ENCODE measurements at places on chromosomes 2 and 18.

GRCh38 chr18:70288851-70289328 is at the start of gene SOCS6:
SOCS6 (plus strand) TSS chr18:70289045; CDS start chr18:70324669, 35,624 bp downstream.
- peak; percentile 76 for DNase-seq

GRCh38 chr2:224930124-224930523 is 112.1 kb downstream of the DOCK10 start:
- no peak for DNase-seq

DNA sequence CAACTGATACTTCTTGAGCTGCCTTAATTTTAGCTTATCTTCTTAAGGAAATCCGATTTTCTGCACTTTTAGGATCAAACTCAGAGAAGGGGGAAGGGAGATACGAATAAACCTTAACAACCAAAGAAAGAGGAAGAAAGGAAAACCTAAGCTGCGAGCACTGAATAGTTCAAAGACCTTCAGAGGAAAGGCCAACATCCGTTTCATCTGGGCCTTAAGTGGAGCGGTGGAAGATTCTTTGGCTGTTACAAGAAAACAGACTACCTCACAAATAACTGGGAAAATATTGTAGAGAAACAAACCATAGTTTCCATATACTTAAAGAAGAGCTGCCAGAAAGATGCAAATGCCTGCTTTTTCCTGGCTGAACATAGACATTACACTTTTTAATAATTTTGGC is 43.6 kb downstream of the VIT start:
- no peak for DNase-seq

- DNase-seq, result no peak
Observed at GRCh38 chr2:153657651-153658050, 179.1 kb upstream of the RPRM start.

GRCh38 chr2:231218366-231218765 is 19.9 kb downstream of the ARMC9 start:
- no peak for DNase-seq

- DNase-seq, result no peak
Observed at GRCh38 chr18:59607078-59607379, 90.2 kb downstream of the CCBE1 start.

GRCh38 chr2:155696571-155696970 is 636.0 kb downstream of the NR4A2 start:
- no peak for DNase-seq

GRCh38 chr2:6993229-6993640 is 76.0 kb downstream of the RNF144A start:
- DNase-seq, result no peak

Measured in coronary artery (tissue), 2 donors.